Spinal cord (tissue), 10 donors: ENCODE measurements at places on chromosomes 2 and 18.

DNA sequence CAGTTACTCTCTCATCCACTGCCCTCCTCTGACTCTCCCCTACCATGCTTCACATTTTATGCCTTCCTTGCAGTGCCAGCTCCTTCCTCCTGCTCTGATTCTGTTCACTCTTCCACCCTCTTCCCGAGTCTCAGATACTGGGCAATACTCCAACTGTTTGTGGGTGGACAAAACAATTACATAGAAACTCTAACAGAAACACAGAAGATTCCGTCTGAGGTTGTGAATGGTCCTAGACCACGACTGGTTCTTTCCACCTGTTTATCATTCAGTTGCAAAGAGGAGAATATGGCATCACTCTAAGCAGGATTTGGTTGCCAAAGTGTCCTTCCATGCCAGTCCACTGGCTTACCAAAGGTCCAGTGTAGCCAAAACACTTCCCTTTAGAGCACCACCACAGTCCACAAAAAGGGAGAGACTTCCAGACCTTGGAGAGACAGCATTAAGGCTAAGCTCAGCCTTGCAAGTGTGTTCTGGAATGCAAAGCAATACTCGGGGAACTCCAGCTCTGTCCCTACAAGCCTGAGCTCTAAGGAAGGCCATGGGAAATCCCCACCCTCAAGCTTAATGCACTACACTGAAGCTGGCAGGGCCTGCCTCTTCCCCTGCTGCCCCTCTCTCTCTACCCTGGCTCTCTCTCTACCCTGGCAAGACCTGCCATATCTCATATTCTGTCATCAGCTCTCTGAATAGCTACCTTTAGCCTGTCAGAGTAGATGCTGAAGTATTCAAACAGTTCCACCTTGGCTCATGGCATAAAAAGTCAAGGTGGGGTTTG is 33.6 kb upstream of the RND3 start:
- DNase-seq: no peak

- no peak for DNase-seq
Measured at GRCh38 chr18:13410471-13410870, 191.9 kb downstream of the LDLRAD4 start.

GRCh38 chr2:25354116-25354515 is 12.4 kb upstream of the DNMT3A start:
- DNase-seq: no peak

DNA sequence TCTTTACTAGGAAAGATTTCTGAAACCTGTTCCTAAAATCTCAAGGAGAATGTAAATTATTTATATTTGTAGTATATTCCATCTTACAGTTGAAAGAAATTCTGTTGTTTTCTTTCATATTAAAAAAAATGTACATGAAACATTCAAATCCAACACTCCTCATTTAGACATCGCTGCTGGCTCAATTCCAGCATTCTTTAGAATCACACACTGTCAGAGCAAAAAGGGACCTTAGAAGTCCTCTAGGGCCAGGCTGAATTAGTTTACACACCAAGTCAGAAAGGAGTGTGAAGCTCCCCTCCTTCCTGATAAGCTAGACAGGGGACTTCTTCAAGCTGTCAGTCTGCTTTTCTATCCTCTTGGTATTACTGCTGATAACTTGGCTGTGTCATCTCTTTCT is 158.6 kb upstream of the LTBP1 start:
- no peak for DNase-seq

- DNase-seq: peak; percentile 1
Measured at GRCh38 chr2:58378152-58378551, 137.0 kb upstream of the FANCL start.

GRCh38 chr2:99261242-99261641 is 5.8 kb upstream of the LYG2 start:
- DNase-seq: no peak

GRCh38 chr2:188629753-188630527 is 338.3 kb downstream of the GULP1 start:
- peak; percentile 43 for DNase-seq

- no peak for DNase-seq
Measured at GRCh38 chr2:85584354-85584856, at the start of gene VAMP5. Gene VAMP5 (plus strand): TSS chr2:85584431. CDS start chr2:85584491, 60 bp downstream.

GRCh38 chr2:186455613-186456012 is 30.4 kb upstream of the ZC3H15 start:
- DNase-seq: no peak

GRCh38 chr2:200665626-200666453 is 80.0 kb downstream of the AOX1 start:
- DNase-seq: no peak

DNA sequence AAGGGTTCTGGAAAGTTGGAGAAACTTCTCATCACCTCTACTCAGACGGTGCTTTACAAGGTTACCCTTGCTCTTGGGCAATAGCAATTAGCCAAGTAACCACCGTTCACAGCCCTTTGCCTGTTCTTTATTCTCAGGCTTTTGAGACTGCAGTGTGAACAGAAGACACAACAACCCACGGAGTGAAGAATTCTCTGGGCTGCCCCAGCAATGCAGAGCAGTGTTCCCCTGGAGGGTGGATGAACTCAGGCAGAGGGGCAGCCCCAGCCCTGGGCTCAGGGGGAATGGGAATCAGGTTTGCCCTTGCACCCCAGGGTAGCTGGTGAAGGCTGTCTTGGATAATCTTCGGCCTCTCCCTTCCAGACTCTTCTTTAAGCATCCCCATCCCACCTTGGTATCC is 69.1 kb downstream of the MCFD2 start:
- DNase-seq: no peak

- no peak for DNase-seq
Measured at GRCh38 chr2:8628866-8629209, 53.0 kb upstream of the ID2 start.

GRCh38 chr2:36172824-36173223 is 182.8 kb upstream of the CRIM1 start:
- DNase-seq: no peak

DNA sequence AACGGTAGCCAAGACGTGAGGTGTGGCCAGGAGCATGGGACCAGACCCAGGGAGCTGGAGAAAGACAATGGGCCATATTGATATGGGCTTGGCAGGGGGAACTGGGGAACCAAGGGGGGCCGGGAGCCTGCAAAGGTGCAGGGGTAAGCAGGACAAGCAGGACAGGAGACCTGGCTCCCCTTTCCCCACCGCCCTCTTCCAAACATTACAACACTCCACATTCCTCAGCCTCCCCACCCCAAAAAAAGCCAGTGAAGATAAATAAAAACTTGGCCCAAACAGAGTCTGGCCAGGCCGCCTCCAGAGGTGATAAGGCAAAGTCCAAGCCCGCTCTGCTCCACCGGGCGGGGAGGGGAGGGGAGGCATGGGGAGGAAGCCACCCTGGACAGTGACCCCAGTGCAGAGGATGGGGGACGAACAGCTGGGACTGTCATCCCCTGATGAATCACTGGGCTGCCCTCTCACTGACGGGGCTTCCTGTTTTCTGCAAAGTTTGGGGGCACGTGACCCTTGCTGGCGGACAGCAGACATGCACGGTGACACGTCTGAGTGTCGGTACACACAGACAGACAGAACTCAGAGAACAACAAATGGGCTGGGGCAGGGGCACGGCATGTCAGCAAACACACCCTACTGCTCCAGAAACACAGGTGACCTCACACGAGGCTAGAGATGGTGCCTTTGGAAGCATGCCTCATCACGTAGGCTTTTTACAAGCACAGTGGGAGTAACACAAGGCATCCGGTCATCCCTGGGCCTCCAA is 100.2 kb downstream of the TNS1 start:
- no peak for DNase-seq

GRCh38 chr2:19669126-19669525 is 232.7 kb downstream of the TTC32 start:
- DNase-seq: no peak

DNA sequence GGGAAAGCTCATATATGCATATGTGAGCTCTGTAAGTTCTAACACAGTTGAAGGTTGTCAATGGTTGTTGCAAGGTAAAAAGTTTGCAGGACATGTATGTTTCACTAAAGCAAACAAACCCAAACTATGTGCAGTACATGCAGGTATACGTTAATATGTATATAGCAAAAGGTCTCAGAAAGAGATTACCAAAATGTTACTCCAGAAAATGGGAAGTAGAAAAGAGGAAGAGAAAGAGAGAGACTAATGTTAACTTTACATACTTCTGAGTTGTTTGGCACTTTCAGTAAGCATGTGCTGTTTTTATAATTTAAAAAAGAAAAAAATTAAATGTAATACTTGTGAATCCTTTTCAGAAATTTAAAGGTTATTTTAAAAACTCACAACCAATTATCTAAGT is 32.8 kb upstream of the PEX13 start:
- DNase-seq: no peak

DNA sequence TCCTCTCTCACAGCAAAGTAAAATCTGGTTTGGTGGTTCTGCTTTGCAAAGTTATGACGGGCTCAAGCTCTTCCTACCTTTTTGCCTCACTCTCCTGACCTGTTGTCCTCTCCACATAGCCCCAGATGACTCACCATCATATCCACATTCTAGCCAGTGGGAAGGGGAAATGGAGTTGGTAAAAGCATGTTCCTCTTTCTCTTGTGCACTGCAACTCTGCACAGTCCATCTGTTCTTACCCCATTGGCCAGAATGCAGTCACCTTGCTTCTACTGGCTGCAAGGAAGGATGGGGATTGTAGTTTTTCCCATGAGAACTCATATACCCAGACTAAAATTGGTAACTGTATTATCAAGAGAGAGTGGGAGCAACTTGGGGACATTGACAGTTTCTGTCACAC is 50.4 kb upstream of the SMIM21 start:
- no peak for DNase-seq

- no peak for DNase-seq
Measured at GRCh38 chr2:96773922-96774321, 13.2 kb downstream of the CNNM4 start.

- DNase-seq: no peak
Measured at GRCh38 chr2:60309336-60309735, 244.1 kb downstream of the BCL11A start.

- DNase-seq: no peak
Measured at GRCh38 chr18:73244401-73244800, 376.6 kb upstream of the NETO1 start.

DNA sequence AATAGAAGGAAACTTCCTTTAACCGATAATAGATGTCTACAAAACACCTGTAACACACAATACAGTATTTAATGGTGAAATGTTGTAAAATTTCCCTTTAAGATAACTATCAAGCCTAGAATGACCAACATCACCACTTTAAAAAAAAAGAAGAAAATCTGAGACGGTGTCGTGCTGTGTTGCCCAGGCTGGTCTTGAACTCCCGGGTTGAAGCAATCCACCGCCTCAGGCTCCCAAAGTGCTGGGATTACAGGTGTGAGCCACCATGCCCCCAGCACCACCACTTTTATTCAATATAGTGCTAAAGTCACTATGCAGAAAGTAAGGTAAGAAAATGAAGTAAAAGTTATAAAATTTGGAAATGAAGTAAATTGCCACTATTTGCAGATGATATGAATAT is 96.9 kb downstream of the MYOM1 start:
- DNase-seq: no peak

GRCh38 chr2:61549546-61549945 is 11.4 kb upstream of the XPO1 start:
- DNase-seq: no peak

GRCh38 chr2:32691678-32692077 is 63.8 kb downstream of the TTC27 start:
- DNase-seq: no peak

DNA sequence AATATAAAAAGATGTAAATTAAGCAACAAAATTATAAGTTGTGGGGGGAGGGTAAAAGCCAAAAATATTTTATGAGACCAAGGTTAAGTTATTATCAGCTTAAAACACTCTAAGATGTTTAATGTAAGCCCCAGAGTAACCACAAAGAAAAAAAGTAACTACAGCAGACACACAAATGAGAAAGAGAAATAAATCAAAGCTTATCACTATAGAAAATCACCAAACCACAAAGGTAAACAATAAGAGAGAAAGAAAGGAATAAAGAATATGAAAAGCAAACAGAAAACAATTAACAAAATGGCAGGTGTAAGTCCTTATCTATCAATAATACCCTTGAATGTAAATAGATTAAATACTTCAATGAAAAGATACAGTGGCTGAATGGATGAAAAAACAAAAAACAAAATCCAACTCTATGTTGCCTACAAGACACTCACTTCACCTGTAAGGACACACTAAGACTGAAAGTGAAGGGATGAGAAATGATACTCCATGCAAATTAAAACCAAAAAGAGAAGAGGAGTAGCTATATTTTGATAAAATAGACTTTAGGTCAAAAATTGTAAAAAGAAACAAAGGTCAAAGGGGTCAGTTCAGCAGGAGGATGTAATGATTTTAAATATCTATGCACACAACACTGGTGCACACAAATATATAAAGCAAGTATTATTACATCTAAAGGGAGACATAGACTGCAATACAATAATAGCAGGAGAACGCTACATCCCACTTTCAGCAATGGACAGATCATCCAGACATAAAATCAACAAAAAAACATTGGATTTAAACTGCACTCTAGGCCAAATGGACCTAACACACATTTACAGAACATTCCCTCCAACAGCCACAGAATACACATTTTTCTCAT is 80.7 kb downstream of the PTPN2 start:
- no peak for DNase-seq

- no peak for DNase-seq
Measured at GRCh38 chr2:223890721-223891120, 53.3 kb upstream of the AP1S3 start.

DNA sequence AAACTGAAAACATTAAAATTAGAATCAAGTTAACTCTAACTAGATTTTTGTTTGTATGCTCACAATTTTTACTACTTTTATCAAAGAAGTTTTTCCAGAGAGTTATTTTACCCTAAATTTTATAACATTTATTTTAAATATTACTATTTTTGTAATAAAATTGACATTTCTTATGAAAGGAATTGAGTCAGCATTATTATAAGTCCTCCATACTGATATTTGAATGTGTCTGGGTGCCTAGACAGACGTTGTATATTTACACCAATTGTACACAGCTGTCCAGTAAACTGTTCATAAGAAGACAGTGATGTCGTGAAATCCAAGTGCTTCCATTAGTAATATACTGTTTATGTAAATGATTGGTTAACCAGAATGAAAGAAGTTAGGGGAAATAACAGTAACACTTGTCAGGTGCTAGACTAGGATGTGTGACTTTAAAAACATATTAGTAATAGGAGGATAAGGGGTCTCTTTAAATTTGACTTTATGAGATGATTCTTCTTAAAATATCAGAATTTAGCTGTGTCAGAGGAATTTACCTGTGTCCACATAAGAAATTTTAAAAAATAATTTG is 73.7 kb downstream of the TANK start:
- no peak for DNase-seq
